Amygdala (tissue), 56 donors: ENCODE measurements at places on chromosomes 2 and 18.

GRCh38 chr2:120465701-120465988 is 119.7 kb downstream of the INHBB start:
- DNase-seq: no peak

GRCh38 chr2:70002241-70002899 is 40.9 kb upstream of the ASPRV1 start:
- DNase-seq: no peak

DNA sequence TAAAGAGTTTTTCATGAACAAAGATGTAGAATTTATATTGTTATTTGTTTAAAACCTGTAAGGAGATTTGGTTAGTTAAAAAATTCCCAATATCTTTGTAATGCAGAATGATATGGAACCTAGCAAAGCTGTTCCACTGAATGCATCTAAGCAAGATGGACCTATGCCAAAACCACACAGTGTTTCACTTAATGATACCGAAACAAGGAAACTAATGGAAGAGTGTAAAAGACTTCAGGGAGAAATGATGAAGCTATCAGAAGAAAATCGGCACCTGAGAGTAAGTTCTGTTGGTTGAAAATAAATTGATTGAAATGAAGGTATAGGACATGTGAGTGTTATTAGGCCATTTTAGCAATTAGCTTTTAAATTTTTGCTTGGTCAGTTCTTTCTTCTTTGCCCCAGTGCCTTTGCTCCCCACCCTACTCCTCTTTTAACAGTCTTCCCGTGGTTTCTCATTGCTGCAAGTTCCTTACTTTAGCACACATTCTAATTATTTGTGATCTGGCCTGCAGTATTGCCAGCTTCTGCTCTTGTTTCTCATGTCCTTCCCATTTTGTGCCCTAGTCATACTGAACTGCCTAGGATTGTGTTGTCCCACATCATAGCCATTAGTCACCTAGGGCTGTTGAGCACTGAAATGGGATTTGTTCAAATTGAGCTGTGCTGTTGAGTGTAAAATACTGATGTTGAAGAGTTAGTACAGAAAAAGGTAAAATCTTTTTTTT is 36.6 kb downstream of the VAPA start:
- no peak for DNase-seq

DNA sequence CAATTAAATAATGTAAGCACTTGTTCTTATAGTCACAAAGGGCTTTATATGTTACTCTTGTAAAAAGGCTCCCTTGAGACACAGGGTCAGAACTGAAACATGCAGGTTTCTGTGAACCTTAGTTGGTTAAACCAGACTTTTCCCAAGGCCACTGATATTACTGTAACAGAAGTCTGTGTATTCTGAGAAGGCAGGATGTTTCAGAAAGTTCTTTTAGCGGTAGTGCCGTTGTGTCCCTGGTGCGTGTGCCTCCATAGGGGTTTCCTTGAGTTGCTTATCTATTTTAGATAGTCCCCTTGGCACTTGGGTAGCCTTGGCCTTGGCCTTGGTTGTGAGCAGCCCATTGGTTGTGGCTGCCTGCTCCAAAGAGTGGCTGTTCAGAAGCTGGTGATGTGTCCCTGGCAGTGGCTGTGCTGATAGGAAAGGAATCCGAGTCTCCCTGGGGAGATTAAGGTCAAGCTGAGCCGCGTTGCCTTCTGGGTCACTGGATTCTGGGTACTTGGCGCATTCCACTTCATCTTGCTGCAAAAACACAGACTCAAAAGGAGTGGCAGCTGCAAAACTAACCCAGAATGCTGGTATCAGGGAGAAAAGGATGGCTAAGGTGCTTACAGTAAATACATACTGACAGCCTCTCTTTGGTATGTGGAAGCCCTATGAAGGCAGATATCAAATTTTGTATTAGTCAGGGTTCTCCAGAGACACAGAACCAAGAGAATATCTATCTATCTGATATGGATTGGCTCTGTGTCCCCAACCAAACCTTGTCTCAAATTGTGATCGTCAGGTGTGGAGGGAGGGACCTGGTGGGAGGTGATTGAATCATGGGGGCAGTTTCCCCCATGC is 69.7 kb downstream of the FHOD3 start:
- DNase-seq: no peak

- no peak for DNase-seq
Measured at GRCh38 chr18:31591113-31591512, 564 bp upstream of the TTR start.

GRCh38 chr2:19100570-19100969 is 257.9 kb downstream of the OSR1 start:
- no peak for DNase-seq

- no peak for DNase-seq
Measured at GRCh38 chr2:197310987-197311420, 424 bp upstream of the ANKRD44 start.

GRCh38 chr2:113255140-113256070 is 23.3 kb downstream of the PAX8 start:
- no peak for DNase-seq

GRCh38 chr2:70790136-70790828 is at the start of gene FIGLA:
FIGLA (minus strand) TSS chr2:70790643; CDS start chr2:70790638, 5 bp downstream.
- DNase-seq: no peak

DNA sequence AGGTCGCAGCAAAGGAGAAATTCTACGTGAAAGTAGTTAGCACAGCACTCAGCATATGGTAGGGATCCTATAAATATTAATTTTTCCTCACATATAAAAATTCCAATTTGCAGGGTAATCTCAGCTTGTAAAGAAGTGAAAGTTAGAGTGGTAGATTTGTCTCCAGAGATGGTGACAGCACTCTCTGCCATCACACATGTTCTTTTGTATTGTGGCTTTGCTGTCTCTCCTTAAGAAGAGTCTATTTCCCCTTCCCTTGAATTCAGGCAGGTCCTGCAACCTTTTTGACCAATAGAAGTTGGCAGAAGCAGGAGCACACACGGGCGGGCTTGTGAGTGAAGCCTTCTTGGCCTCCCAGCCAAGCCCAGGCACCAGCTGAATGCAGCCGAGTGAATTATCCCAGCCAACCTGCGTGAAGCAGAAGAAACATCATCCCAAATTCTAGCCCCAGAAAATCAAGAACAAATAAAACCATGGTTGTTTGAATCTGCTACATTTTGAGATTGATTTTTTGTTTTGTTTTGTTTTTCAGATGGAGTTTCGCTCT is 107.8 kb upstream of the COPS8 start:
- DNase-seq: no peak

- no peak for DNase-seq
Measured at GRCh38 chr2:74877781-74878433, 44.0 kb downstream of the HK2 start.
